T-helper 17 cell (primary cell): ENCODE measurements at places on chromosomes 7 and 10. TPM values are rescaled to one million over a fixed set of nuclear protein-coding genes. Genes with fewer than 3 reads are reported as not detected.

GRCh38 chr10:86392723-86393094 lies 26.1 kb upstream of the GRID1 start:
- no peak for DNase-seq

DNA sequence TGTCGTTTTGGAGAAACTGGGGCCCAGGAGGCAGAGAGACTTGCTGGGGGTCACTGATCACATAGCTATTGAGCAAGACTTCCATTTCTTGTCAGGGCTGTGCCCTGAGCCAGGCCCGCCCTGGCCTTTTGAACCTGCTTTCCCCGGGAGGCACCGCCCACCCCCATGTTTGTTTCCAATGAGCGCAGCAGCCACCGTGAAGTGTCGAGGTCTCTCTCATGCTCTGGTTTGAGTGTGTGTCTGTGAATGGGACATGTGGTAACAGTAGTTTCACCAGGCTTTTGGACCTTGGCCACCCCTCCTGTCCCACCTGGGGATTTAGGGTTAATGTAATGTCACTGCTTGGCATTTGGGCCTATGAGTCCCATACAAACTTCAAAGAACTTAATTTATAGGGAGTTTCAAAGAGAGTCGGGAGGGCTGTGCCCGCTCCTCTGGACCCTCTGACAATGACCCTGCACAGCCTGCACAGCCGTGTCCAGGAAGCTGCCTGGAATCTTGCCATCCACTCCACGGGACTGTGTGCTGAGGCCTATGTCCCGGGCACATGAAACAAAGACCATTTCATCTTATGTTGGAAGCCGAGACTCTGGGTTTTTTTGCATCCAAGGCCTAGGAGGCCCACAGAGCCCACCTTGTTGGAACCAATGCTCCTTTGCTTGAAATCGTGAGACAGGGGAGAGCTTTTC lies 6.3 kb downstream of the PRF1 start:
- no peak for DNase-seq

DNA sequence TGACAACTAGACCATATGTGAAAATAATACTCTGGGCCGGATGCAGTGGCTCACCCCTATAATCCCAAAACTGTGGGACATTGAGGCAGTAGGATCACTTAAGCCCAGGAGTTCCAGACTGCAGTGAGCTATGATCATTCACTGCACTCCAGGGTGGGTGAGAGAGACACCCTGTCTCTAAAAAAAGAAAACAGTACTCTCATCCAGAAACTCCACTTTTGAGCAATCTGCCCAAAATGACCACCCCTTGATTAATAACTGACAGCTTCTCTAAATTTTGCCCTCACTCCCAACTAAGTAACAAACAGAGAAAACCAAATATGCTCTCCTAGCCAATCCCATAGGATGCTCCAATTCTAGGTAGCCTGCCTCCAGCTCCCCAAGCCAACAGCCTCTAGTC lies 62.5 kb upstream of the AKR1E2 start:
- no peak for DNase-seq

DNA sequence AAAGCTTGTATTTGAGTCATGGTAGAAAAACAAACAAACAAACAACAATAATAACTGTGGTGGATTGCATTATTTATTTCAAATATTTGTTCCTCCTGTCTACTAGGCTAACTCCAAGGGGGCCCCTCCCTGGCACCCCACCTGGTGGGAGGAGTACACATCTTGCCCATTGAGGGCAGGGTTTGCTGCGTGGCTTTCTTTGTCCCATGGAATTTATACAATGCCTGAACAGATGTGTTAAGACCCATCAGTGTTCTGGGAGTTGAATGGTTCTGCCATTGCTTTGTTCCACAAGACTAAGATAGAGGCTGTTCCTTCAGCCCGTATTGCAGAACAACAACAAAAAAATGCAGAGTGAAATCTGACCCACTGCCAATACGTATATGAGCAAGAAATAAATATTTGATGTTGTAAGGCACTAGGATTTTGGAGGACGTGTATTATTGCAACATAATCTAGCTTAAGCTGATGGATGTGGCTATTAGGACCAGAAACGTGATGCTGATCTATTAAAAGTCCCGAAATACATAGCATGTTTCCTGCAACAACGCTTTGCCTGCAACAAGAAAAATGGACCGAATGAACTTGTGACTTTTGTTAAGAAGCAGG lies 119.1 kb upstream of the JCAD start:
- DNase-seq: no peak

DNA sequence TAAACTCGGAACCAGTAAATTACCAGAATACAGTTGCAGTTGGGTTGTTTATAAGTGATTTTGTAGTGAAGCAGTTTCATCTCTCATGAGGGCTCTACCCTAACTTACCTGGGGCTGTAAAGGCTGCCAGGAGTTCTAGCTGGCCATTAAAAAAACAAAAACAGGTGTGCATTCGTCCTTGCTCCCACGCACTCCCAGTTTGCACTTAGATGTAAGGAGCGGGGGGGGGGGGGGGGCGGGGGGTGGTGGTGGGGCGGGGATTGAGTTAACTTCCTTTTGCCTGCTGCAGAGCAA lies 2.3 kb upstream of the PFKFB3 start:
- DNase-seq: no peak

DNA sequence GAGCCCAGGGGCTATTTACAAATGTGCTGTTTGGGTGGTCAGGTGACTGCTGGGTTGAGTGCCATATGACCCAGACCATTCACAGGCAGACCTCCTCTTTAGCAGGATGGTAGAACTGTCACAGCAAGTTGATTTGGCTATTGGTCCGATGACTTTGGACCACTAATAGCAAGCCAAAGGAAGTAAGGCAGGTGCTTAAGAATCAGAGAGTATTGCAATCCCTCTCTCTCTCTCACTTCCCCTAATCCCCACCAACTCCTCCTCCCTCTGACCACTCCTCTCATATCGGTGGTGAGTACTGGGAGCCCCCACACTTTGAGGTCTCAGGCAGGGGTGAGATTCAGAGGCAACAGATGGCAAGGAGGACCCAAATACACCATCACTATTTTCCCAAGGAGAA lies 165.3 kb downstream of the TRIL start:
- no peak for DNase-seq

DNA sequence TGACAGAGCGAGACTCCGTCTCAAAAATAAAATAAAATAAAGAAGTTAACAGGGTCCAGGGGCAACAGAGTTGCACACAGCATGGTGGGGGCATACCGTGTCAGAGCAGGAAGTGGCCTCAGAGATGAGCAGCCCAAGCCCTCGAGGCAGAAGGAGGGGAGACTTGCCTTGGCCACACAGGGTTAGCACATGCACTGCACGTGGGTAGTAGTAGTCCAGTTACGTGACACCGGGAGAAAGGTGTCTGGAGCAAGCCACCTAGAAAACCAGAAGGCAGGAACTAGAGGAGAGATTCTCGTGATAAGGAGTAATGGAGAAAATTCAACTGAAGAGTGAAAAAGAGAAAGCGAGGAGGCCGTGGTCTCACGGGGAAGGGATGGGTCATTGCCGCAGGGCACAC lies 9.8 kb upstream of the DENND2A start:
- DNase-seq: no peak

- DNase-seq: no peak
Measured at GRCh38 chr10:19966751-19967150, 150.5 kb downstream of the PLXDC2 start.

- DNase-seq: no peak
Measured at GRCh38 chr10:72267819-72268399, 5.8 kb upstream of the DDIT4 start.

DNA sequence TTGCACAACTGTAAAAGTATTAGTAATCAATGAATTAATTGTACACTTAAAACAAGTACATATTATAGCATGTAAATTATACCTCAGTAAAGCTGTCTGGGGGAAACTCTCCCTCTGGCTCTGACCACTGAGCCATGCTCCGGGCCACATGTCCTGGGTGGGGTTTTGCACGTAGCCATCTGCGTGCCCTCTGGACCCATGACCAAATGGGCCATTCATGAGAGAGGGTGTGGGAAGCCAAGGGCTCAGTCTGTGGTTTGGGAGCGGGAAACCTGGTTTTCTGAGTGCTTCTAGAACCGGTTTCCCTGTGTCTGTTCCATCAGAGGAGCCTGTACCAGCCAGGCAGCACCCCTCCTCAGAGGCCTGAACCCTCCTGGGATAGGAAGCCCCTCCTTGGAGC lies 143.2 kb downstream of the SH3PXD2A start:
- DNase-seq: no peak

GRCh38 chr7:129796186-129796775 lies 156.5 kb downstream of the UBE2H start:
- DNase-seq: no peak

DNA sequence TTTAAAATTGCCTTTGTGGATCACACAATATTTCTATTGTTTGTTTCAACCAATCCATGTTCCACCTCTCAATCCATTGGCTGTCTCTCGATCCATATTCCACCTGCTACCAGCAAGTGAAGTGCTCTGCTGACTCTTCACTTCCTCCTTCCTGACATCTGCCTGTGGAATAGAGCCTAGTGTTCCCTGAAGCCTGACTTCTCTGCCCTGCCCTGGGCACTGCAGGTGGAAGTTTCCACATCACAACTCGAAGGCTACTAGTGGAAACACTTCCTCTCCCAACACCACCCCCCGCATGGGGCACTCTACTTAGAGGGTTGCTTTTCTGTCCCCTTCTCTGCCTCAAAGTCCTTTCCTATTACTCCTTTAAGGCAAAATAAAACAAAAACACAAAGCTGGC lies 563.8 kb upstream of the IGFBP3 start:
- DNase-seq: no peak

DNA sequence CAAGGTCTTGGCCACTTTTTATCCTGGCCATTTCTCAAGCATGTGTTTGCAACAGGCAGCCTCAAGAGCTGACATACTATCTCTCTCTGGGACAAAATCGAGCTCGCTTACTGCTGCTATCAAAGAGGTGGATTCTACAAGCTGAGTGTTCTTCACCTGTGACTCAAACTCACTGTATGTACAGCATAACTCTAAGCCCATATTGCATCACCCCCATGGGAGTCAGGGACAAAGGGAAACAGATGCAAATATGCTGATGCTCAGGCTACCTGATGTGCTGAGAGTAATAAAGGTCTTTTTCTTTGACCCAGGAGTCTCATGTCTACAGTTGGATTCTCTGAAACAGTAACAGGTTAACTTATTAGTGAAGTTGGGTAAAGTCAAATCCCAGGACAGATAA lies 45.2 kb downstream of the PCLO start:
- no peak for DNase-seq

DNA sequence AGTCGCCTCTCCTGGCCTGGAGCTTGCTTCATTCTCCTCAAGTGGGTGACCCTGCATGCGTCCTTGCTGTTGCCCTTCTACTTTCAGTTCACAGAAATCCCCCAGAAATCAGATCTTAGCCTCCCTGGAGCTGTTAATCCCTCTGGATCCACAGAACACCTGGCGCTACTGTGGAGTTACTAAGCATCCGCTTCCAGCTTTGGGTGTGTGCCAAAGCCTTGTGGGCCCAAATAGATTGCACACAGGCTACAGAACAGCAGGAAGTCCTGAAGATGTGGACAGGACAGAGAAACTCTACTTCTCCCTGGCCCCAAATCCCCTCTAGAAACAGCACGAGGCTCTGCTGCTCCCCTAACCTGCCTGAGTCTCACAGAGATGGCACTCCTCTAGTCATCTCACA lies 36.6 kb upstream of the PDLIM1 start:
- DNase-seq: no peak

DNA sequence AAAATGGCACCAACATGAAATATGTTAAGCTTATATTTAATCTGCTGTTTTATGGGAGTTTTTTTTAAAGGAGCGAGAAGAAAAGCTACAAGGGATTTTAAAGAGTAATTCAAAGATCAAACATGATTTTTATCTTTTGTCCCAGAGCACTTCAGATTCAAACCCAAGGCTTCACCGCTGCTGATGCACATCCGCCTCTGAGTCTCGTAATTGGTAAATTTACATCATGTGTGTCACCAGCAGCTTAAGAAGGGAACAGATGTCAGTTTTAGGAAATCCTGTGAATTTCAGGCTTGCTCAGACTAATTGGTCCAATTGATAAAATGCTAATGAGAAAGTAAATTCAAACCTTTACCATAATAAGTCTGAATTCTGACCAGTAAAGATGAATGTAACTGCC lies 406.3 kb downstream of the GFRA1 start:
- no peak for DNase-seq

DNA sequence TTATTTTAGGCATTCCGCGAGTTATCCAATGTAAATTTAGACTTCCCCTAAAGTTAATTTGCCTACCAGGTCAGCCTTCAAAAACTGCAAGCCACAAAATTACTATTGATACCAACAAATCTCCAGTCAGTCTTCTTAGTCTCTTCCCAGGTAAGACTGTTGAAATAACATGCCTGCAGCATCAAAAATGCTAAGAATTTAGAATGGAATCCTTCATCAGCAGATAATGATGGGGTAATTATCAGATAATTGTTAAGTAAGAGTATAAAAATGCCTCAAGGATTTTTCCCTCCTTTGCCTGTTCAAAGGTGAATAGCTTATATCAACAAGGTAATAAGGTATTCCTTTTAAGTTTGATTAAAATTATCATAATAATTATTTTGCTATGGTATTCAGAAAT lies 228.5 kb downstream of the BBS9 start:
- DNase-seq: no peak

Gene PRXL2A
- total RNA-seq: 0.94 TPM

Gene ZPBP
- not detected for total RNA-seq

Gene STEAP1B
- total RNA-seq: 0.73 TPM

Gene LRRD1
- 0.22 TPM for total RNA-seq

Gene SPDYE2
- total RNA-seq: 0.21 TPM

Gene RAPGEF5
- 0.85 TPM for total RNA-seq

Gene NME8
- total RNA-seq: not detected
